Activated naive CD8-positive, alpha-beta T cell treated with anti-CD3 and anti-CD28 coated beads, Interleukin-2, amount 10 ng/mL, durations not matched to agents 7 days and 5 days (primary cell): ENCODE measurements at places on chromosomes 4 and X.

GRCh38 chr4:183905593-183906488, 734 bp downstream of the STOX2 start:
- DNase-seq = peak; percentile 42
- no peak overlapping the region for H3K27ac ChIP-seq
- peak overlapping the region; percentile 41 for H3K4me3 ChIP-seq
- H3K4me1 ChIP-seq = no peaks in the 10 kb centered on the region
- peaks cover 71% of the 10 kb centered on the region for H3K27me3 ChIP-seq

DNA sequence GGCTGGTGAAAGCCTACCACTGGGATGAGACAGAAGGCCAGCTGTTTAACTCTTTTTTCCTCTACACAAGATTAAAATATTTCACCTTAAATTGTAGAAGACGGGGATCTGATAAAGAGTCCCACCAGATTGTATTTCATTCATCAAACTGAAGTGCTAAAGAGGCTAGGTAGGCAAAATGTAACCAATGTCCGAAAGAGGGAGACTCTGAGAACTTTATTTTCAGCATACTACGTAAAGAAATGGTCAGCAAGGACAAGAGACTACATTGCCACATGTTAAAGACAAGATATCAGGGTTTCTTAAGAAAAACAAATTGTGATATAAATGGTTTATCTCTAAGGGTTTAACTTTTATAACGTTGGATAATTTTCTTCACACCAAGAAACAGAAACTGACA, 71.6 kb upstream of the INPP4B start:
- H3K27ac ChIP-seq = no peak overlapping the region
- H3K4me1 ChIP-seq = no peaks in the 10 kb centered on the region
- H3K36me3 ChIP-seq = no peaks in the 10 kb centered on the region
- no peak for DNase-seq
- H3K4me3 ChIP-seq = no peak overlapping the region

DNA sequence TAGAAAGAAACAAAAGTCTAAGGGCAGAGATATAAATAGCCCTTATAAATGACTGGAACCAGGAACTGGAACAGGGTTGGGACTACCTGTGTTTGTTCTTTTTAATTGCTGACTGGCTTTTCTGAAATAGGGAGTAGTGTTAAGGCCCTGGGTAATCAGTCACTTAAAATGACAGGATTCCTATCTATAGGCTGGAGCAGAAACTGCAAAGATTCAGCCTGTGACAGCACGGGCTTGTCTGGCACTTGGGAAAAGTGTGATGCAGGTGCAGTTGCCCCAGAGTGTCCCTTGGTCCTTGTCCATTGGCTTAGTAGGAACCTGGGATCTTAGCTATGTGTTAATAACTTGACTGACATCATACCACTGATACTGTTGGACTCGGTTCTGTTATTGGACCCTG, 14.7 kb upstream of the PLAC8 start:
- H3K27me3 ChIP-seq = no peaks in the 10 kb centered on the region
- peaks cover 28% of the 10 kb centered on the region for H3K4me1 ChIP-seq
- no peak overlapping the region for H3K27ac ChIP-seq
- no peak overlapping the region for H3K4me3 ChIP-seq
- H3K36me3 ChIP-seq = peaks cover 12% of the 10 kb centered on the region

DNA sequence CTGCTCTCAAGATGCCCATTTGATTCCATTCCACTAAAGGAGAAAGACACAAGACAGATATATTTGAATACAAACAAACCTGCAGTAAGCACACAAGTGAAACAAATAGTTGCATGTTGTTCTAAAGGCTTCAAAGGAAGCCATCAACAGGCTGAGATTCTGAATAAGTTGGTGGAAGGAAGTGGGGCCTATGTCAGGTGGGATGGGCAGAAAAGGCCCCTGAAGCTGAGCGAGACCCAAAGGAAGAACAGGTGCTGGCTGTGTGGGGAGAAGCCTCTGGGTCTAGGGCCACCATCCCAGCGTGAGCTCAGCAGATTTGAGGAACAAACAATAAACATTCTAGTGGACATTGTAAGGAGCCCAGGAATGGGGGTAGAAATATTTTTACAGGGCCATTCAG, 82.4 kb upstream of the PLAC8 start:
- H3K36me3 ChIP-seq = peaks cover 9% of the 10 kb centered on the region
- peak overlapping the region; percentile 2 for H3K4me3 ChIP-seq
- DNase-seq = no peak
- H3K27me3 ChIP-seq = no peaks in the 10 kb centered on the region

DNA sequence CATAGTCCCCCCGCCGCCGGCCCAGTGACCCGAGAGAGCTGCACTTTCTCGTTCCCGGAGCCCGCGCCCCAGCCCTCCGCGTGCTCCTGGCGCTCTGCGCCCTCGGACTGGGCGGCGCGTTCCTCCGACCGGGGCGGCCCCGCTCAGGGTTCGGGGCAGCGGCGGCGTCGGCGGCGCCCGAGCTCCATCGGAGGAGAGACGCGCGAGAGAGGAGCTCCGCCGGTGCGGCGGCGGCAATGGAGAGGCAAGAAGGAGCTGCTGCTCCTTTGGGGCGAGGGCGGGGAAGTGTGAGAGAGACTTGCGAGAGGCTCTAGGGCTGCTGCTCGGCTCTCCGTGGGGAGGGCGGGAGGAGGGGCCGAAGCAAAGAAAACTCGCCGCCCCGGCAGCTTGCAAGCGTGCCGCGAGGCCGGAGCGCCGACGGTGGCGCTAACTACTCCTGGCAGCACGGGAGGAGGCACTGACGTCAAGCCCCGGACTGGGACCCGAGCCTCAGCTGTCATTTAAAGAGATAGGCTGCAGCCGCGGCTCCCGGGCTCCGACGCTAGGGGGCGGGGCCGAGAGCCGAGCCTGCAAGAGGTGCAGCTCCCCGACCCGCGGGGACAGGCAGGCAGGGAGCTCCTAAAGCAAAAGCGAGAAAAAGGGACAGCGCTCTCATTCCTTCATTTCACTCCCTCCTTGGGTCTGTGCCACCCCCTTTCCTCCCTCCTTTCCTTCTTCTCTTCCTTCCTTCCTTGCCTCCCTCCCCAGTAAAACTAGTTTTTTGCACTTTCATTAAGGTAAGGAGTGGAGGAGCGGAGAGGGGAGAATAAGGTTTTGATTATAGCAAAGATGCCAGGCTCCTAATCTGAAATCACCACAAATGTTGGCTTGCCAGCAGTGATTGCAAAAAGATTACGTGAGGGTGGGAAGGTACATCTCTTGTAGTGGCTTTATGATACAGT, at the start of gene KCTD8:
KCTD8 (minus strand) TSS at position 289 of the 941 bp plus-strand sequence.
- peak; percentile 78 for DNase-seq
- H3K4me1 ChIP-seq = peaks cover 8% of the 10 kb centered on the region
- H3K4me3 ChIP-seq = peak within 1 kb of the TSS; percentile 65
- no peak within 1 kb of the TSS for H3K27ac ChIP-seq
- H3K27me3 ChIP-seq = peaks cover 47% of the 10 kb centered on the region
